ENCODE measurements at places on chromosomes 16 and 17. TPM values are rescaled to one million over a fixed set of nuclear protein-coding genes. Genes with fewer than 3 reads are reported as not detected.
A peak's percentile ranks its signal among the peaks of the same experiment; 100 is the strongest.

Gene HS3ST3A1
- 3.8 TPM for polyA plus RNA-seq

Gene CPNE7
- polyA plus RNA-seq = 0.28 TPM

DNA sequence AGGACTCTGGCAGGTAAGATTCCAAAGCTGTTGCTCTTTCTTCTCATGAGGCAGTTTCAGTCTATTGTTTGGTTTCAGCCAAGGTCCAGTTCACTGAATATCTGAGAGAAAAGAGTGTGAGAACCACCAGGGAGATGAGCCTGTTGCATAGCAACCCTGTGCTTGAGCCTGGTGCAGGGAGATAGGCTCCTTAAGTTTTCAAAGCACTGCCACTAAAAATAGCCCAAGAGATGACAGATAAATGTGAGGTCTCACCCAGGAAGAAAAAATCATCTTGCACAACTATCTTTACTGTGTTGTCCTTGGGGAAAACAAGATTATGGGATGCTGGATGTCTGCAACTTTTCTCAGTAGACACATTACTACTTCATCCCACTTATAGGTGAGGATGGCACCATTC is 26.2 kb upstream of the NUDT7 start:
- no peak for DNase-seq

DNA sequence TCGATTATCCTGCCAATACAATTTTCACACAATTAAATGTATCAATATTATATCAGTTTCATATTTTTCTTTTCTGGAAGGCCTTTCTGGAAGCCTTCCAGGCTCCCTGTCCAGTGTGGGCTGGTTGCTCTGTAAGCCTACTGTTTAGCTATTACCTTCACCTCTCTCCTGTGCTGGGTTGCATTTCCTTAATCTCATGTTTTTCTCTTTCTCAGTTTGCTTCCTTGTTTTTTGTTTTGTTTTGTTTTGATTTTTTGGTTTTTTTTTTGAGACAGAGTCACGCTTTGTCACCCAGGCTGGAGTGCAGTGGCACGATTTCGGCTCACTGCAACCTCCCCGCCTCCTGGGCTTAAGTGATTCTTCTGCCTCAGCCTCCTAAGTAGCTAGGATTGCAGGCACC is 6.8 kb downstream of the SEPHS2 start:
- no peak for DNase-seq

DNA sequence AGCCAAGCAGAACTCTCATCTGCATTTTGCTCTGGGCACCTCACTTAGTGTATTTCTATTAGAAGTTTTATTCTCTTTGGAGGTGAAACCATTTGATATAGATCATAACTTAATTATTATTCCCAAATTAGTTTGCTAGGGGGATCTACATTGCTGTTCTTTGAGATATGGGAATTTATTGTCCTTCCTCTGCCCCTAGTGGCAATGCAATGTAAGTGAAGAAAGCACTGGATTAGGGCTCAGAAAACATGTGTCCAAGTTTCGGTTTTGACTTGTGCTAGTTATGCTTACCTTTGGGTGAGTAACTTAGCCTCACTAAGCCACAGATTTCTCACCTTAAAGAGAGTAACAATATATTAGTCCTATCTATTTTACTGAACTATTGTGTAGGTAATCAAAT is 2.9 kb downstream of the KRT39 start:
- no peak for DNase-seq

GRCh38 chr16:49856672-49857330 is 889 bp upstream of the ZNF423 start:
- DNase-seq = peak; percentile 75
